ENCODE measurements at places on chromosomes 11 and 22.

DNA sequence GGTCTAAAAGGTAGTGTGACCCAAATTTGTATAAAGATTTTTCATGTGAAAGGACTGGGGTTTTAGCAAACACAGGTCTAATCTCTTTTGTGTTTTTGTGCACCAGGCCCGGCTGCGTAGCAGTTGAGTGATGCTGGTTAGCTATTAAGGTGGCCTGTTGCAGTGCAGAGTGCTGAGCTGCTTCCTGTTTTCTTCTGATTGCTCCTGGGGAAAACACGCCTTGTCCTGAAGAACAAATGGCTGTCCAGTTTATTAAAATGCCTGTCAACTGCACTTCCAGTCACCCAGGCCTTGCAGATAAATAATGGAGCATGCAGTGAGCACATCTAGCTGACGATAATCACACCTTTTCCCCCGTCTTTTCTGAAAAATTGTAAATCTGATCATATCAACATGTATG lies 1.8 kb downstream of the SRSF8 start:
- DNase-seq: peak; percentile 84

DNA sequence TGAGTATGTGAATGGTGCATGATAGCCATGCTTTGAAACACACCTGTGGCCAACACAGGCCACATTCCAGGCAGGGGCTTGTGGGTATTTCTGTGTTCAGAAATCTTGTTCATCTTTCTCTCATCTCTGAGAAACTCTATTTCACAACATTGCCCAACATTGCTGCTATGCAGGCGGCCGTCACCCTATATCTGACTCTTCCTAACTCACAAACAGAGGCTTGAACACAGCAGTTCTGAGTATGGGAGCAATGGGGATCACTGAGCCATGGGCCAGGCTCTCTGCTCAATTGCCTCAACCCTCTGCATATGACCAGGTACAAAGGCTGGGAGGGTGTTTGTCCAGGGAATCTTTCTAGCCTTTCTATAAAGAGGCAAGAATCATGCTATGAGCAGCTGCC lies 259.9 kb downstream of the BUD13 start:
- DNase-seq: no peak

- peak; percentile 57 for DNase-seq
Measured at GRCh38 chr11:36131721-36132397, 157.4 kb downstream of the COMMD9 start.

DNA sequence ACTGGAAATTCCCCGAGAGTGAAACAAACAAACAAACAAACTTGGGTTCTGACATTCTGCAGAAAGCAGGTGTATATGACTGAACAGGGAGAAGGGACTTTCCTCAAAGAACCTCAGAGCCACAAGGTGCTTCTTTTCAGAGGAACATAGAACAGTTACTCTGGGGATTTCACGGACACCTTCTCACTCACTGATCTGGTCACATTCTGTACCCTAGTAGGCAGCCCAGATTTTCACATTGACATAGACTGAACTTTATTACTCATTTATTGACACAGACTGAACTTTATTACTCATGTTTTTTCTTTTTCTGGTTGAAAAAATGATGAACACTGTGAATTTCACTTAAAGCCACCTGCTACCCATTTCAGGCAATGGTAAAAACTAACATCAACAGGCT lies 263.0 kb downstream of the OPCML start:
- no peak for DNase-seq

GRCh38 chr11:69151836-69152235 lies 3.9 kb upstream of the SMIM38 start:
- DNase-seq: no peak

DNA sequence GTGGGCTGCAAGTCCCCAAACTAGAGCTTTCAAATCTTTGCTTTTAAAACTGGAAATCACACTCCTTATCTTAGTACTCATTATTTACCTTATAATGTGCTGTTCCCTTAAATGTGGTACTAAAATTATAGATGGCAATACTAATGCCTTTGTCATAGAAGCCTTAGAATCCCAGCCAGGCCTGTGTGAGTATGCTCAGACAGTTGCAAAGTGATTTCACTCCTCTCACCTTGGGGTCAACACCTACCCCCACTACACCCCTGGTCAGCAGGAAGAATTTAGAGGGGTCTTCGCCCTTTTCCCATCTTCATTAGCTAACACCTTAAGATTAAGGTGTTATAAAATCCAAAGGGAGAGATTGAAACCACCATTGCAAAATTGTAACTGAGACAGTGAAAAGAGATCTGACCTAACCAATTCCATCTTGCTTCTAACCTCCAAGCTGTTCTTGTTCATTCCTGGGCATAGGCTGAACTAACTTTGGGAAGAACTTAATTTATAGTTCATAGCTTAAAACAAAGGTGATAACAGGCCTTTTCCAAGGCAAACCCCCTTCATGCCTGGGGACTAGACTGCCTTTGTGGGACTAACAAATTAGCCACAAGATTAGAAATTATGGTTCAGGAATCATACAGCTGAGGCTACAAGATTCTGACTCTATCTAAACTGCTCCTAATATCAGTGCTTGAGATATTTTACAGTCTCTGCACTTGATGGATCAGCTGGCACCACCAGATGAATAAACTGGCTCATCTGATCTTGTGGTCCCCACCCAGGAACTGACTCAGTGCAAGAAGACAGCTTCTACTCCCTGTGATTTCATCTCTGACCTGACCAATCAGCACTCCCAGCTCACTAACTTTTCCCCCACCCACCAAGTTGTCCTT lies 10.4 kb upstream of the MRPL17 start:
- DNase-seq: no peak

DNA sequence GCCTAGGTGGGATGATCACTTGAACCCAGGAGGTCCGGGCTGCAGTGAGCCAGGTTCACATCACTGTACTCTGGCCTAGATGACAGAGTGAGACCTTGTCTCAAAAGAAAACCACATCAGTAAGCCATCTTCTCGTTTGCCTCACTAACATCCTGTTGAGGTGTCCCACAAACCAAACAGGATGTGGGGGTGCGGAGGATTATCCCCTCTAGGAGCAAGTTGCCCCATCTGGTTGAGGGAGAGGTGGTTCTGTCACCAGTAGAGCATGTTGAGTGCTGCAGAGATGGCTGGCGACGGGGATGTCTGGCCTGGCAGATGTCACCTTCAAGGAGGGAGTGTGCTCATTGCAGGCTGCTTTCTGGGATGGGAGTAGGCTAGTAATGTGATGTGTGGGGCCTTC lies 72.4 kb downstream of the ZNRF3 start:
- no peak for DNase-seq

DNA sequence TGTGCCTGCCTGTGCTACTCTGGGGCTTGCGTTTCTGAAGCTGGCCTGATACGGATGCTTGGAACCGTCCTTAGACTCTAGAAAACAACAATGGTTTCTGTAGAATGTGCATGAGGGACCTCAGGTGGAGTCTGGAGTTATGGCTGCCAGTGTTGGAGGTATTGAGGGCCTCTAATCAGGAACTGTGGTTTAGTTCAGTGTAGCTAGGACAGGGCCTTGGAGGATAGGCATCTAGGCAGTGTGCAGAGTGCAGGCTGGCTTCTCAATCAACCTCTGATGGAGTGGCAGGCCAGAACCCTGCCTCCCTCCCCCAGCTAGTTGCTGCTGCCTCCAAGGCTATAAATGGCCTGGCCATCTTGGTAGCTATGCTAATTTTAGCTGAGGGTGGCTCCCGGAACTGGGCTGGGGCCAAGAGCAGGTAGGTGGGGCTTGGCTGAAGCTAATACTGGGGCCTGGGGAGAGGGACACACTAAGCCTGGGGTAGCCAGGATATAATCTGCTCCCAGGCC lies 4.0 kb downstream of the STIM1 start:
- DNase-seq: peak; percentile 86

- DNase-seq: no peak
Measured at GRCh38 chr22:42793848-42794405, 63.1 kb downstream of the ARFGAP3 start.

- DNase-seq: no peak
Measured at GRCh38 chr22:28779833-28780232, 7.3 kb downstream of the CCDC117 start.

GRCh38 chr11:65851811-65852507 lies 6.0 kb downstream of the CFL1 start:
- no peak for DNase-seq

All from heart left ventricle (tissue), 16 donors.